ENCODE measurements at places on chromosomes 1 and 21.

GRCh38 chr1:29993950-29994349, 729.4 kb downstream of the MATN1 start:
- DNase-seq = no peak

DNA sequence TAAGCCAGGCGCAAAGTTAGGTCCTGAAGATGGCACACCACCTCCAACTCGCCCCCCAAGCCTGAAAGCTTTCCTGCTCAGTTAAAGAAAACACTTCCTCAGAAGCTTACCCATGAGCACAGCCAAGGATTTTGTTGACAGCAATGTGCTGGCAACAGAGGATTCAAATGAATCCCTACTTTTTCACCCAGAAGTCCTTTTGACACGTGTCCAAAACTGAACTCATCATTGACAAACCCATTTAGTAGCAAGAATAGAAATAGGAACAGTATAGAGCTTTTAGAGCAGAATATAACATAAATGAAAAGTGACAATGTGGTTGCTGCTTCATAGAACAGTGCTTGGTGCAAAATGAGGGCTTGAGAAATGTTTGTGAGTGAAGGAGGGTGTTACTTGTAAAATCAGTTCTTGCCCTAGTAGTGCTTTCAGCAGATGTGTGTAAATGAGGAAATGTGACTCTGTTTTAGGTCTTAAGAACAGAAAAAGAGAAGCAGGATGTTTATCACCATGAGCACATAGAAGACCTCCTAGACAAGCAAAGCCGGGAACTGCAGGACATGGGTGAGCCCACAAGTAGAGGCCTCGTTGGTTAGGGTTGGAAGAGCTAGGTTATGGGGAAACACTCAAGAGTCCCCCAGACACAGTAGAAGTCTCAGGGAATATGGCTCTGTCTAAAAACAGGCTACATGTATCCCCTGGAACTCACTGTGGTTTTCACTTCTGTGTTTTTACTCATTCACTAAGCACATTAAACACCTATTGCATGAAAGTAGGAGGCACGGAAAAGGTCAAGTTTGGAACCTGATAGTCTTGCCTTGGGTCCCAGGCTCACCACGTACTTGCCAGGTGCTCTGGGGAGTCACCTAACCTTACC, 48.6 kb upstream of the TMEM125 start:
- no peak for DNase-seq

DNA sequence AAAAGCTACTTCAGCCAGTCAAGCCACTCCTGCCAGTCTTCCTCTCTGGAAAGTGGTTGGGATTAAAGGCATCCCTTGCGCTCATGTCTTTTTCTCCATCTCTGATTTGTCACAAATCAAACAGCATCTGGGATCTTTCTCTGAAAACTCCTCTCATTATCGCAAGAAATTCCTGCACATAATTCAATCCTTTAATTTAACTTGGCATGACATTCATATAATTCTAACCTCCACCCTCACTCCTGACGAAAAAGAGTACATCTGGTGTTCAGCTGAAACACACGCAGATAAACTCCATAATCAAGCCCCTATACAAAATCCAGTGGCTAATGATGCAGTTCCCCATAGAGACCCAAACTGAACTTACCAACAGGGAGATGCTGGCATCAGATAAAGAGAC, 19.4 kb upstream of the SLC2A5 start:
- no peak for DNase-seq

DNA sequence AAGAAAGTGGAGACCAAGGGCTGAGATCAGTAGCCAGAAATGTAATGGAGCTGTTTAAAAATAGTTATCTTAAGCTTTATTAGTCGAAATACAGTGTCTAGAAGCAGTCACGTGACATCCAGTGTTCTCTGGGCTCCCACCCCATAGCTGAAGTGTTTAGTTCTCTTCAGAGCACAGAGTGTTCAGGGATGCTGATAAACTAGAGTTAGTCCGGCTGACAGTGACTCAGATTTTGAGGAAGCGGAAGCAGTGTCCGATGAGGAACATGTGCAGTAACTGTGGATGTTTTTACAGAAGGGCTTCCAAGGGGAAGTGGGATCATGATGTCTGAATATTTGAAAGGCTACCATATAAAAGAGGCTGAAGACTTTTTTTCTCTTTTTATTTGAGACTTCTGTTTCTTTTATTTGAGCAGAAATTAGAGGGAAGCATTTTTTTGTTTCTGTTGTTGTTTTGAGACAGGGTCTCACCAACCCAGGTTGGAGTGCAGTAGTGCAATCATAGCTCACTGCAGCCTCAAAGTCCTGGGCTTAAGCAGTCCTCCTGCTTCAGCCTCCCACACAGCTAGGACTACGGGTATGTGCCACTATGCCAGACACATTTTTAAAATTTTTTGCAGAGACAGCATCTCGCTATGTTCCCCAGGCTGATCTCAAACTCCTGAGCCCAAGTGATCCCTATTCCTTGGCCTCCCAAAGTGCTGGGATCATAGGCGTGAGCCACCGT, 124.2 kb downstream of the GALNT2 start:
- no peak for DNase-seq

DNA sequence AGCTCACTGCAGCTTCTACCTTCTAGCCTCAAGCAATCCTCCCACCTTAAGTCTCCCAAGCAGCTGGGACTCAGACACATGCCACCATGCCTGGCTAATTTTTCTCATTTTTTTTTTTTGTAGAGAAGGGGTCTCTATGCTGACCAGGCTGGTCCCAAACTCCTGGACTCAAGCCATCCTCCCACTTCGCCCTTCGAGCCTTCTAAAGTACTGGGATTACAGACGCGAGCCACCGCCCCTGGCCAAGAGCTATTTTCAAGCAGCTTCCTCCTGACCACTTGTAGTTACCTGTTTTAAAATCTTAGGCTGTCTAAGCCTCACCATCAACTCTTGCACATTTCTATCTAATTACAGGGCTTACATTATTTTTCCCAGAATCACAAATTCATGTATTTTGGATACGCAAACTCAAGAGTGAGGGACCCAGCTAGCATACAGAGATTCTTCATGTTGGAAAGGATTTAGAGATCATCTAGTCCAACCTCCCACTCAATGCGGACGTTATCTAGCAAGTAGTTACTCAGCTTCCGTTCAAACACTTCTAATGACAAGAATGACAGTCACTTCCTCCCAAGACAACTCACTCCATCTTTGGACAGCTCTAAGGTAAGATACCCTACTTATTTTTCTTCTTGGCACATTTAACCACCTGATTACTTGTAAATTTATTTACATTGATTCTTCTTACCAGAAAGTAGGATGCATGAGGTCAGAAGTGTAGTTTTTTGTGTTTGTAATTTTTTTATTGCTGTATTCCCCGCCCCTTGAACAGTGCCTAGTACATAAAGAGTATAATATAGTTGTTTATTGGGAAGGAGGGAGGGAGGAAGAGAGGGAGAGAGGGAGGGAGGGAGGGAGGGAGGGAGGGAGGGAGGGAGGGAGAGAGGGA, 65.4 kb downstream of the LUZP1 start:
- no peak for DNase-seq

GRCh38 chr1:65109487-65109886, 38.5 kb upstream of the AK4 start:
- DNase-seq = peak; percentile 15

- no peak for DNase-seq
Measured at GRCh38 chr1:168958562-168959289, 147.8 kb upstream of the ATP1B1 start.

DNA sequence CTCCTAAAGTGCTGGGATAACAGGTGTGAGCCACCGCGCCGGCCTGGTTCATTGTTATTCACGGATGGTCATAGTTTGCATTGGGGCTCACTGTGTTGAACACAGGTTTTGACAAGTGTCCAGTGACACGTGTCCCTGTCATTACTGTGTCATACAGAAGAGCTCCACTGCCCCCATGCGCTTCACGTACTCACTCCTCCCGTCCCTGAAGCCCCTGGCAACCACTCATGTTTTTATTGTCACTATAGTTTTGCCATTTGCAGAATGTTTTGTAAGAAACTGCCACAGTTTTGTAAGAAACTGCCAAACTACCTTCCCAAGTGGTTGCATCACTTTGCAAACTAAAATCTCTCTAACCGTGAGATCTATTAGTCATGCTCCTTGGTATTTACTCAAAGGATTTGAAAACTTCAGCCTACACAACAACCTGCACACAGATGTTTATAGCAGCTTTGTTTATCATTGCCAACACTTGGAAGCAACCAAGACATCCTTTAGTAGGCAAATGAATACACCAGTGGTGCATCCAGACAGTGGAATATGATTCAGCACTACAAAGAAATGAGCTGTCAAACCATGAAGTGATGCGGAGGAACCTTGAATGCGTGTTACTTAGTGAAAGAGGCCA, 163.2 kb upstream of the COL6A1 start:
- no peak for DNase-seq

GRCh38 chr1:192588546-192588945, 13.0 kb downstream of the RGS1 start:
- DNase-seq = no peak

DNA sequence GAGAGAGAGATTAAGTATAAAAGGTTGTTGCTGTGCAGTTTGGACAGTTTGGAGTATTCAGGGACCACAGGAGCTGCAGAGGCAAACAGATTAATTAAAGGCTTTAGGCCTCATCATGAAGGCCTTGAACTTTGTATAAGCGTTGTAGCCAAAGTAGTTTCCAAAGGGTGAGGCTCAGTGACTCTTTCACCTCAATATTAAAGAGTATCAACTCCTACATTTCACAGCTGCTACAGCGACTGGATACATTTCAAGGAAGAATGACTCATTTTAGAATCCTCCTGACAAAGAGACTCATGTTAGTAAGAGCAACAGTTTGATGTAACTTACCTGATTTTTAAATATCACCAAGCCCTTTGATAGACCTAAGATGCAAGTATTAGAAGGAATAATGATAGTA, 355.5 kb downstream of the HLX start:
- no peak for DNase-seq

DNA sequence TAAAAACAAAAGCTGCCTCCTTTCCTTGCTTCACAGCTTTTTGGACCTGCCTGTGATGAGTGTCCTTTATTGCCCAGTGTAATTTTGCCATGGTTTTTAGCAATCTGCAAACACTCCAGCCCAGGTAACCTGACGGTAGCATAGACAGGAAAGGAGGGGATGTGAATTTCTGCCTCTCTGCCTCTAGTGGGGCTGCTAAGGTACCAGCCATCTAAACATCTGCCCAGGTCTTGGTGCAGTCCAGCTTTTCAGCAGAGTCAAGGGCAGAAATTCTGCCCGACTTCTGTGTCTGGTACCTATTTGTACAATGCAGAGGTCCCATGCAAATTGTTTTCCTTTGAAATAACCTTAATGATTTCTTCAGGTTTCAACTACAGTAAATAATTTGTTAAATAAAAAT, 371.4 kb downstream of the KIF26B start:
- DNase-seq = no peak

DNA sequence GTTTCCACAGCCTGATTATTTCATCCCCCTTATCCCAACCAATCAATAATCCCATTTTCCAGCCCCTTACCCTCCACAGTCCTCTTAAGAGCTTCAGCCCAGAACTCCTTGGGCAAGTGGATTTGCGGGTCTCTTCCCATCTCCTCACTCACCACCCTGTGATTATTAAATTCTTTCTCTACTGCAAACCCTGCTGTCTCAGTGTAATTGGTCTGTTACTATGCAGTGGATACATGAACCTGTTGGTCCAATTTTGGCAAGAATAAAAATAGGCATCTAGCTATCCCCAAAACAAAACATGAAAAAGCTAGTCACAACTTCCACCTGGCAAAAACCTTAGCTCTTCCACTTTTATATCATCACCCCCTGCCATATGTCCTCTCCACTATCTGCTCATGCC, 36.2 kb upstream of the TNFSF4 start:
- DNase-seq = no peak

- no peak for DNase-seq
Measured at GRCh38 chr1:66535061-66535460, 1.1 kb downstream of the SGIP1 start.

DNA sequence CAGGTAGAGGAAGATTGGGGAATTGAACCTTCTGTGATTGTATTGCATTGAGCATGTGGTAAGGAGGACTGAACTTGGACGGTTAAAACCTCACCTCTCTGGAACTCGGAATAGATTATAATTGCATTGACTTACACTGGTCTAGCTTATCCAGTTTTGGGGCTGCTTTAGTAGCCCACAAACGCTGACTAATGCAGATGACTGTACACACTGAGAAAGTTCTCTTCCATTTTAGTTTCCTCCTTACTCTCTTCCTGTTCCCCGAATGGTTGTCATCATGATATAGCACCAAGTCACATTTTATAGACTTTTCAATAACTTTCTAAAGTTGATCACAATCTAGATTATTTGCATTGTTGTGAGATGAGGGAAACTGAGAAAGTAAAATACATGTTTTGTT, 78.2 kb downstream of the NFIA start:
- DNase-seq = no peak

DNA sequence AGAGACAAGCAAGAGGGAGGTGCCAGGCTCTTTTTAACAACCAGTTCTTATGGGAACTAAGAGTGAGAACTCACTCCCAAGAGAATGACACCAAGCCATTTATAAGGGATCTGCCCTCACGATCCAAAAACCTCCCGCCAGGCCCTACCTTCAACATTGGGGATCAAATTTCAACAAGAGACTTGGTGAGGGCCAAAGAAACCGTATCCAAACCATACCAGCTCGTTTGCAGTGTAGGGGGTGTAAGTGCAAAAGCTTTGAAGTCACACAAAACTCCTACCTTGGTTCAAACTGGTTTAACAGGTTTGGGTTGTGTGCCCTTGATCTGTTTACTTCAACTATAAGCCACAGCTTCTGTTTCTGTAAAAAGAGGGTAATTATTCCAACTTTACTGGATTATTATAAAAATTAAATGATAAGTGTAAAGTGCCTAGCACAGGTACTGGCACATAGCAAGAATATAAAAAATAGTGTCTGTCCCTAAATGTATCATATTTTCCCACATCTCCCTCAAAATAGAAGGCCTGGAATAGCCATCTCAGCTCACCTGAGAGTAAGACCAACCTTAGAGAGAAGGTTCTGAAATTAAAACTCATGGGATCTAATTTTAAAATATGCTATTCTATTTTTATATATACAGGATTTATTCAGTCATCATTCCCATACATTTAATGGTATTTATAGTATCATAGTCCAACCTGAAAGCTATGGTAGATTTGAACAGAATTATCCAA, 7.0 kb upstream of the USP25 start:
- DNase-seq = no peak

- DNase-seq = no peak
Measured at GRCh38 chr1:115117298-115117697, 28.0 kb upstream of the TSPAN2 start.

DNA sequence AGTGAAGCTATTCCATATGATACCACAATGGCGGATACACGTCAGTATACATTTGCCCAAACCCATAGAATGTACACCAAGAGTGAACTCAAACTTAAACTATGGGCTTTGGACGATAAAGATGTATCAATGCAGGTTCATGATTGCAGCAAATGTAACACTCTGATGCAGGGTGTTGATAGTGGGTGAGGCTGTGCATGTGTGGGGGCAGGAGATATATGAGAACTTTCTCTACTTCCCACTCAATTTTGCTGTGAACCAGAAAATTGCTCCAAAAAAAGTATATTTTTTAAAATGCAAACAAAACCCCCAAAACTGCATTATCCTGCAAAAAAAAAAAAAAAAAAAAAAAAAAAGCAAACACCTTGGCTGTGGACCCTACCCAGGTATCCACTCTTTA, 3.4 kb downstream of the ATP1A2 start:
- DNase-seq = no peak
